Stimulated activated naive CD4-positive, alpha-beta T cell treated with Interleukin-2 at 50 U/mL for 16 hours (primary cell): ENCODE measurements at places on chromosomes 4 and X.

DNA sequence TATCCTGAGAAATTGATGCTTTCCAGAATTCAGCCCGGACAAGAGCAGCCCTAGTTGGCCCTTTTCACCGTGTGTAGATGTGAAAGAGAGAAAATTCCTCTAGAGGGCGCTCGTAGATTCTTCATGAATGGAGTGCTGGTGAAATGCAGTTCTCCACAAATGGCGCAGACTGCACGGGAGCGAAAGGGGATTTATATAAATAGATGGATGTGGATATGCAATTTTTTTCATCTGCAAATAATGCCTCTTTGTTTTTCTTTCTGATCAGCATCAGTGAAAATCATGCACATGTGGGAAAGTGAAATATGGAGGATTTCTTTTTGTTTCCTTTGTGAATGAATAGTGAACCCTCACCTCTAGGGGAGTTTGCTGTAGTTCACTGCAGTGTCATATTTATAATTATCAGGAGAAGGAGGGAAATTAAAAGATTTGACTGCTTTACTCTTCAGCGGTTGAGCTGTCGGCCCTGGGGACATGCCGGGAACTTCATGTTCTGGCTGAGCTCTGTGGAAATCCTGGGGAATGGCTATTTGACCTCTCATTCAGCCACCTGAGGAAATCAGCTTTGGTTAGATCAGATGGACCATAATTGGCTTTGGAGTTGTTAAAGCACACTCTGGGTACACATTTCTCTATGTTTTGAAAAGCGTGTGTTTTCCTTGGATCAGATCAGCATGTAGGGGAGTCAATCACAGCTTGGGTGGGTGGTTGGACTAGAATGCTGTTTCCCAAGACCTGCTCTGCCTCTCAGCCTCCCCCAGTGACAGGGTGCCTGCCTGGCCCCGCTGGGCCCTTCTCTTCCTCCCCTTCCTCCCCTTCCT, 115.0 kb upstream of the SHISA3 start:
- no peak for DNase-seq

- no peak for DNase-seq
Observed at GRCh38 chr4:38872620-38873019, 5.0 kb downstream of the FAM114A1 start.

- no peak for DNase-seq
Observed at GRCh38 chr4:48223633-48224295, 45.9 kb downstream of the TEC start.

- no peak for DNase-seq
Observed at GRCh38 chr4:113708250-113708649, 53.3 kb downstream of the CAMK2D start.

- DNase-seq: no peak
Observed at GRCh38 chr4:41880022-41880837, 55.0 kb upstream of the TMEM33 start.

DNA sequence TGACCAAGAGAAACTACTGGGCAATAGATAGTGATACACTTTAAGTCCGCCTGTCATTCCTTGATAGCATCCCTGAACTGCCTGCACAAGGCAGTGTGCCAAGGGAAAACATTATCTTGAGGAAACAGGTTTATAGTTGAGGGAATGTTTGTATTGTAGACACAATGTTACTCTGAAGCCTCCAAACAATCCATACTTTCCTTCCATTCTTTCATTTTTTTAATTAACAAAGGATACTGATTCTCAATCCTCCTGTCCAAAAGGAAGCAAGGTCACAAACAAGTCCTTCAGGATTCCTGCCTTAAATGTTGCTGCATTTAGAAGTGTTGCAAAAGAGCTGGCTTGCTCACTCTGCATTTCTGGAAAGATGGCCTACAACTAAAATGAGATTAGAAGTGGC, 61.7 kb upstream of the PRSS48 start:
- DNase-seq: no peak

DNA sequence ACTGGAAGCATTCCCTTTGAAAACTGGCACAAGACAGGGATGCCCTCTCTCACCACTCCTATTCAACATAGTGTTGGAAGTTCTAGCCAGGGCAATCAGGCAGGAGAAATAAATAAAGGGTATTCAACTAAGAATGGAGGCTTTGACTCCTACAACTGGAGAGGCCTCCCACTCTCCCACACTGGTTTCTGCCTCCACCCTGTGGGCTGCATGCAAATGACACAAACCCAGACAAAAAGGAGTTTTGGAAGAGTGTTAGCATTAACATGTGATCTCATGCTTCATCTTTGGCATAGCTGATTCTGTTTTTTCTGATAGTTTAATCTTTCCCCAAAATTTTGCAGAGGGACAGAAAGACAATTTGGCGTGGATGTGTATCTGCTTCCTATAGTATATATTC, 80.8 kb upstream of the IQCM start:
- no peak for DNase-seq

- DNase-seq: no peak
Observed at GRCh38 chr4:99121008-99121407, 23.1 kb downstream of the ADH4 start.

- DNase-seq: no peak
Observed at GRCh38 chr4:53782458-53782845, 191.2 kb upstream of the LNX1 start.

- no peak for DNase-seq
Observed at GRCh38 chrX:41518841-41519220, 71.7 kb downstream of the NYX start.

DNA sequence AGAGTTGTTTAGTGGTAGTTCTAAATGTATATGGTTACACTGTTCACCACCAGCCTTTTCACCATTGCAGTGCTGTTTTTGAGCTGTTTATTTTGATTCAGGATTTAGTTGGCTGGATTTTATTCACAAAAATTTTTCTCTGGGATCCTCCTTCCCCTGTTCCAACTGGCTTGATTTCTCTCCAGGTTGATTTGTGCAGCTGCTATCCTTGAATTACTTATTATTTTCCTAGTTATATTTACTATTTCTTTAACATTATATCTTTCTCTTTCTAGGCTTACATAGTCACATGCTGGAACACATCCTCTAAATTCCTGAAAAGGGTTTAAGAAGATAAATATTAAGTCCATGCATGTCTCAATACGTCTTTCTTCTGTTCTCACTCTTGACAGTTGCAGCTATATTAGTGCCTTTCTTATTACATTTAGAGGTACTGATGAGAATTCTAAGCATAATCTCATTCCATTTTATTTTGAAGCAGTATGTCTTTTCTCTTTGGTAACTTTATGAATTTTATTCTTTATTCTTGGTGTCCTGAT, 82.2 kb downstream of the SUPT20HL2 start:
- DNase-seq: no peak

- DNase-seq: no peak
Observed at GRCh38 chr4:102139932-102140331, 205.3 kb downstream of the SLC39A8 start.

- DNase-seq: no peak
Observed at GRCh38 chrX:20527558-20528011, 260.9 kb upstream of the RPS6KA3 start.

DNA sequence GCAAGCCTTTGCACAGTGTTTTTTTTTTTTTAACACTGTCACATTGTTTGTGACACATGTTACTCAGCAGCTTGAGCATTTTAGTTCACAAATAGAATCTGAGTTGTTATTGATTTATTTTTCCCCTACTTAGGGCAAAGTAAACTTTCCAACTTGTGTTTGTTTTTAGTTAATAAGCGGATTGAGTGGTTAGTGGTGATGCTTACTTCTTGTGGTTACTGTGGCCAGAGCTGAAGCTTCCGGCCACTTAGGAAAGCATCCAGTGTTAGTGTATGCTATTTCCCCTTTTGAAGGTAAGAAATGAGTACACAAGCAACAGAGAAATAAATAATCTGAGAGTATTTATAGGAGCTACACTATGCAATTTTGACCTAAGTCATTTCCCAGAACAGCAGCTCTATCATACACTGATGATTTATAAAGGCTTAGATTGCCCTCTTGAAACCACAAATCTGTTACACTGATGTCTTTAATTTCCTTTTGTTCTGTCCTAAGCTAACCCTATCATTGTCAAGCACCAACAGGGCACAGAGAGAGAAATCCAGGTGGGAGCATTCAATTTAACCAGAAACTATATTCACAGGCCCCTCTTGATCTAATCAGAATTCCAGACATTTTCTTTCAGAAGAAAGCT, 2464.6 kb downstream of the PCDH7 start:
- DNase-seq: no peak
